ENCODE measurements at places on chromosomes 16 and 17.
A peak's percentile ranks its signal among the peaks of the same experiment; 100 is the strongest.

- DNase-seq, result no peak
These were observed 81.3 kb upstream of the C16orf82 start for GRCh38 chr16:26985100-26986065.

DNA sequence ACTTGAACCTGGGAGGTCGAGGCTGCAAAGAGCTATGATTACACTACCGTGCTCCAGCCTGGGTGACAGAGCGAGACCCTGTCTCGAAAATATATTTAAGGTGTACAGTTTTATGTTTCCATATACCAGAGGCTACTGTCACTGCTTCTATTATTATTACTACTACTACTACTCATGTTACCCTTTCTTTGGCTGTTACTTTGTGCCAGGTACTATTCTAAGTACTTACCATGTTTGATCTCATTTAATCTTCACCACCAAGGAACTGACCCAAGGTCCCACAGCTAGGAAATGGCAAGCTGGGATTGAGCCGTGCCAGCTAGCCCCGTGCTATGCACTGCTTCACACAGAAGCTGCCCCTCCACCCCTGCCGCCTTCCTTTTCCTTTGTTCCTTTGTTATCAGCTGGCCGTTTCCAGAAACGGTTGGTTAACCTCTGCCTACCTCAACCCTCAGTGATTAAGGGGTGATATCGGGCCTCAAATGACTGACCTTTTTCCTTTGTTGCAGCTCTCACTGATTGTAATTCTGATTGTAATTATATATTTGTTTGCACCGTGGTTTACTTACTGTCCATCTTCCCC lies 78.4 kb downstream of the ABCC1 start:
- no peak for DNase-seq

DNA sequence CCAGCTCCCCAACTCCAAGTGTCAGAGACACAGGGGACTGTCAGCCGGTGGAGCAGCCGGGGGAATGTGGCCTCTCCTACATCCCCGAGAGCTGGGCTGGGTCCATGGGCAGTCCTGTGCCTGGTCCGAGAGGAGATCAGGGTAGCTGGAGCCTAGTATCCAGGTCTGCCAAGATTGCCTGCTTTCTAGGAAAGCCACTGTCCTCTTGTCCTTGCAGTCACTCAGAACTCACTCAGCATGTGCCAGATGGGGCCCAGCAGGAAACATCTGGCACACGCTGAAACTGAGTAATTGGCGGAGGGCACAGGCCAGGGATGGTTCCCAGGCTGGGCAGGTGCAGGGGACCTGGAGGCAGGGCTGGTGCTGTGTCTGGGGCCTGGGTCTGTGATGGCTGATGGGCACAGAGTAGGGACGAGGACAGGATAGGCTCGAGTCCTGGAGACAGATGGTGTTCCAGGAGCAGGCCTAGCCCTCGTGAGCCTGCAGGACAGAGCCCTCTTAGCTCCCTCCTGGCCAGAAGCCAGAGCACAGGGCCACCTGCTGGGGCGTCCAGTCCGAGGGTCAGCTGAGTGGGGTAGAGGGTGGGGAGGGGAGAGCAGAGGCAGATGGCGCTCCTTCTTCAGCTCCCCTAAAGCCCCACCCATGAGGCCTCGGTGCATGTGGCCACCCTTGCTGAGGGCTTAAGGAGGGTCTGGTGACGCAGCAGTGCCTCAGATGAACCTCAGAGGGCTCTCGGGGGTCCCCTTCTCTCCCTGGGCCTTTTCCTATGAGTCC lies 31.1 kb downstream of the ADCY7 start:
- DNase-seq, result no peak

DNA sequence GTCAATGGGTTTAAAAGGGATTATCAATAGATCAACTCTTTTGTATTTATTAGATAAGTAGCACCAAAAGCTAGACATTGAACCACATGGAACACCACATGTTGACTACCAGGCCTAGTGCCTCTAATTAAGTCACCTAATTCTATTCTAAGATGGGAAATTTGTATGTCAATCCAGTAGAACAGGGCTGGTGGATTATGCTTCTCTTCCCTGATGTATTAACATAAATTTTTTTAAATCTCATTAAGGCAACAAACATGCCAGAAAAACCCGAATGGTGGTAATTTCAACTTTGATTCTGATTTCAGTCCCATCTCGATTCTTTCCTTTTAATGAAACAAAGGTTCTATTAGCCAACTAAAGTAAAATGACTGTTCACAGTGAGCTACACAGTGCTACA lies 92.6 kb downstream of the KANSL1 start:
- no peak for DNase-seq

GRCh38 chr17:41518789-41519449 lies at the start of gene KRT15:
TSS of gene KRT15 (minus strand) at chr17:41518890. CDS start at chr17:41518827, 63 bp downstream.
- no peak for DNase-seq

DNA sequence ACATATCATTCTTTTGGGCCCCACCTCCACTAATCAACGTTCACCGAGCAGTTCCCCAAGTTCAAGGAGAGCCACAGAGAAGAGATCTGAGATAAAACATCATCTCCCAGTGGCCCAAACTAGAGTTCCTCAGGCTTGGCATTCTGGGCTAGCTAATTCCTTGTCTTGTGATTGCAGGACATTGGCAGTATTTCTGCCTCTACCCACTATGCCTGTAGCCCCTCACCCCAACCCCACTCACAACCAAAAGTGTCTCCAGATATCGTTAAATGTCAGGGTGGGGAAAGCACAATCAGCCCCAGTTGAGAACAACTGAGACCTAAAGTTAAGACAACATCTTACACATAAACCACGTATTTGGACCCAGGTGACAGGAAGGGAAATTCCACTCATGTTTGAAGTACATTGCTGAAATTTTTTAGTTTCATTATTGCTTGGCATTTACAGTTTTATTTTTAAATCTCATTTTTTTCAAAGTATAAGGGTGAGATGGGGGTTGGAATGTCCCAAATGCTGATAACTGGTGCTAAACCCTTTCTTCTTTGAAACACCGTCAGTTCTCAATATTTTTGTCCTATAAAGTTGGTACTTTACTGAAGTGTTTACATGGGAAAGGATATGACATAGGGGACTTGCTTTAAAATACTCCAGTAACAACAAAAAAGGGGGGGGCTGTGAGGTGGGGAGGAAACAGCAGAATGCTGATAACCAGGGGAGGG lies 13.6 kb downstream of the ZC3H7A start:
- no peak for DNase-seq

GRCh38 chr17:36726199-36726598 lies 124.8 kb downstream of the MRM1 start:
- DNase-seq, result no peak

GRCh38 chr17:60165971-60166370 lies 16.2 kb downstream of the CA4 start:
- no peak for DNase-seq

GRCh38 chr16:79154086-79154485 lies 446.5 kb downstream of the MAF start:
- no peak for DNase-seq

GRCh38 chr16:67843343-67843765 lies 1.2 kb downstream of the THAP11 start:
- DNase-seq, result no peak

GRCh38 chr16:84648595-84649510 lies 542 bp downstream of the KLHL36 start:
- DNase-seq, result peak; percentile 10

- no peak for DNase-seq
These were observed 175.8 kb upstream of the MAF start for GRCh38 chr16:79776243-79776847.

DNA sequence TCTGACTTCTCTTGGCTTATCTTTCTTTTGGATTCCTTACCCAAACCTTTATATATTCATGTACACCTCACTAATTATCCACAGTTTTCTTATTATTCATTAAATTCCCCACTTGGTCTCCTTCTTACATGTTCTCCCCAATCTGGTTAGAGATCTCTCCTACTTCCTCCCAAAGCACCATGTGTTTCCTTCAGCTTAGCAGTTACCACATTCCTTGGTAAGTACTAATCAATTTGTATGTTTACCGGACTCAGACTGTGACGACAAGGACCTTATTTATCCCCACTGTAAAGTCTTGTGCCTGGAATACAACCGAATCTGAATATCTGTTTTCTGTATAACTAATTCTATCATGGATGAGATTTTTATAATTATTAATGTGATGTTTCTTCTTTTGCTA lies 389.5 kb downstream of the KCNJ2 start:
- no peak for DNase-seq

DNA sequence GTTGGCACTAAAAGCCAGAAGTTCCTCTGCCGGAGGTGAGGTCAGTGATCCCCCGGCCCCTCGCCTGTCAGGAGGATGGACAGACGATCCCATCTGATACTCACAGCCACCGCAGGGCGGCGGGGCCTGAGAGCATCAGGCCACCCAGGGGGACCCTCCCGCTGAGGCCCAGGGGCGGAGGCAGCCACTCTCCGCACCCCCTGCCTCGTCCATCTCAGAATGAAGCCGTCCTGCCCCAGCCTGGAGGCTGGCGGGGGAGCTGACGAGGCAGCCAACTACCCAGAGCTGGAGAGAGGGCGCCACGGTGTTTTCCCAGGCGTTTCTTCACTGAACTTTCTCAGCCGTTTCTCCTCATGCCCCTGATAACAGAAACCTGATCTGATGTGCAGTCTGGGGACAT lies 22.6 kb downstream of the TPSD1 start:
- DNase-seq, result no peak

- DNase-seq, result no peak
These were observed 35.0 kb downstream of the PITPNC1 start for GRCh38 chr17:67412032-67412431.

- no peak for DNase-seq
These were observed 261.5 kb downstream of the SEC14L1 start for GRCh38 chr17:77402159-77402731.

GRCh38 chr16:1099189-1100083 lies 3.4 kb upstream of the C1QTNF8 start:
- DNase-seq, result no peak

DNA sequence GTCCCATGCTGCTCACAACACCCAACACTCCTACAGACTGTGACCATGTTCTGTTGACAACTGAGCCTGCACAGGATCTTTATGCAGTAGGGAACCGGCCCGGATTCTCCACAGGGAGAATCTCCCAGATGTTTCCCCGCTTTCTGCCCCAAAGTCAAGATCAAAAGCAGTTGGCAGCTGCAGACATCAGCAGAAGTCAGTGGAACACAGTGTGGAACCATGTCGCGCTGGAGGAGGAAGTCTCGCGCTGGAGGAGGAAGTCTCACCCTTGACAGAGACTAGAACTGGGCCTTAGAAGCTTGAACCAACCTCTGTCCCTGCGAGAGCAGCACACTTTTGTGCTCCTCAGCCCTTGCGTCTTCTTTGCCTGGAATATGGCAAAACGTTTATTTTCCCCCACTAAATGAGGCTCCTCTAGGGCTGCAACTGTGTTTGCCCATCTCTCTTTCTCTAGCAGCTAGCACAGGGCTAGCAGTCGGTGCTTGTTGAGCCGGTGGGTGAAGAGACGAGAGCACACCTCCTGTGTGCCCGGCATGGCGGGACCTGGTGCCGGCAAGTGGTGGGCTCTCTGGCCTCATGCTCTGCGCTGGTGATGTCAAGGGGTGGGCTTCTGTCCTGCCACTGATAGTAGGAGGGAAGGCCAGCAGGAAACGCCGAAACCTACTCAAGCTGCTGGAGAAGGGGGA lies 2.1 kb upstream of the MRC2 start:
- DNase-seq, result no peak

DNA sequence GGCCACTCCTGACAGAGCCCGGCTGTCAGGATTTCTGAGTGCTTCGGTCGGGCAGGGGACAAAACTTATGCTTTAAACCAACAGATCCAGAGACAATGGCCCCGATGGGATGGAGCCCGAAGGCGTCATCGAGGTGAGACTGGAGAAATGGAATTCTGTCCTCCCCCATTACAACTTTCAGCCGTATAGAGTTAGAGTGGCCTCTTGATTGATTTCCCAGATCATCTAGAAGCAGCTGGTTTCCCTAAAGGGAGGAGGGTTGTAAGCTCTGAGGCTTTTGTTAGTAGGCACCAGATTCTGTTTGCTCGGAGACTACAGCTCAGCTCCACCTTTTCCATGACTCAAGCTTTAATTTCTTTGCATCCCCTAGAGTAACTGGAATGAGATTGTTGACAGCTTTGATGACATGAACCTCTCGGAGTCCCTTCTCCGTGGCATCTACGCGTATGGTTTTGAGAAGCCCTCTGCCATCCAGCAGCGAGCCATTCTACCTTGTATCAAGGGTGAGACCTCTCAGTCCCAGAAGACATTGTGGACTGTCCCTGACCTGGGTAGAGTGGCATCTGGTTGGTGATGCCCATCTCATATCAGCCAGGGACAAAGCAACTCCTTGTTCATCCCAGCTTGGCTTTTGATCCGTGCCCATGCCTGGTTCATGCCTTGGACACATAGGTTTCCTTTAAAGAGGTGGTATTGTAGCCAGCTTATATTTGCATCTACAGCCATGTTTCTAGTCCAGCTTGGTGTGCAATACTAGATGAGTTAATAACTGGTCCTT lies 5.1 kb upstream of the CD68 start:
- no peak for DNase-seq

- DNase-seq, result no peak
These were observed 56.7 kb upstream of the C17orf78 start for GRCh38 chr17:37318931-37319594.

- DNase-seq, result no peak
These were observed 60.8 kb downstream of the TBC1D16 start for GRCh38 chr17:79974566-79975497.

DNA sequence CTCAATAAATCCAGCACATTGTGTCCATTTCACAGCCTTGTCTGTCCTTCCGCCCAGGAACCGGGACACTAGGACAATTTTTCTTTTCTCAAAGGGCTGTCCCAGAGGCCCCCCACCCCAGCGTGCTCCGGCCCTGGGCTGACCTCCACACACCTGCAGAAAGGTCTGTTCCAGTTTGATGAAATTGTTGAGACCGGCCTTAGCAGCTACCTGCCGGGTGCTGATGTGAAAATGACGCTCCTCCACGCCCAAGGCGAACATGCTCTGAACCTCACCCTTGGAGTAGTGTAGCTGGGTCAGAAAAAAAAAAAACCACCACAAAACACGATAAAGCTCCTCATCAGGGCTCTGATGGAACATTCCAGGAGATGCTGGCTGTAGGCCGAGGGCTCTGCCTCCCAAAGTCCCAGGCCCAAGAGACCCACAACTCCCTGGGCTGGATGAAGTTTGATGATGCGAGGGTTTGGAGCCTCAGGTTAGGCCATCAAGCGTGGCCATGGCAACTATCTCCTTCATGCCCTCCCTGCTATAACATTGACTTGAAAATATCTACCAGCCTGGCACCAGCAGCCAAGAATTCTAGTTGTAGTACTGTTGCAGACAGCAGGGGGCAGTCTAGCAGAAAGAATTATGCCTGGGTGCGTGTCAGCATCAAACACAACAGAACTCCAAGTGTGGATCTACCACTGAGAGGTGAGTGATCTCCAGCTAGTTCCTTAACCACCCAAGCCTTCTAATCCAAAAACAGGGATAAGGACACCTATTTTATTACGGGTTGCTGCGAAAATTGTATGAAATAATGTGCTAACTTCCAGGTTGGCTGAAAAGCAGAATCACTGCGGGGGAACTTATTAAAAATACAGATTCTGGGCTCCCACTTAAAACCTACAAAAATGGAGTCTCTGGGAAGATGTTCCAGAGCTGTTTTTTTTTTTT lies 62.1 kb downstream of the RMI2 start:
- no peak for DNase-seq

GRCh38 chr17:50283246-50283645 lies 9.0 kb downstream of the TMEM92 start:
- no peak for DNase-seq

GRCh38 chr16:89004209-89004831 lies 27.3 kb upstream of the CBFA2T3 start:
- no peak for DNase-seq
